T-helper 1 cell treated with Interleukin-12 subunit alpha and Interleukin-12 subunit beta and Interleukin-4 antibody, amounts not matched to agents 30 ng/mL and 1 ng/mL, for 36 hours (primary cell): ENCODE measurements at places on chromosomes 16 and 17. TPM values are rescaled to one million over a fixed set of nuclear protein-coding genes. Genes with fewer than 3 reads are reported as not detected.

The RGS11 gene
- 0.07 and 0.27 TPM in 2 replicates for total RNA-seq

The ACSM2B gene
- total RNA-seq = not detected in 2 replicates

The EPOP gene
- total RNA-seq = 16.1 and 16.5 TPM in 2 replicates

The CES5A gene
- 0.12 TPM in 1 of 2 replicates, not detected in the other for total RNA-seq

The TPSG1 gene
- total RNA-seq = not detected in 2 replicates
